ENCODE measurements at places on chromosomes 1 and 21.

DNA sequence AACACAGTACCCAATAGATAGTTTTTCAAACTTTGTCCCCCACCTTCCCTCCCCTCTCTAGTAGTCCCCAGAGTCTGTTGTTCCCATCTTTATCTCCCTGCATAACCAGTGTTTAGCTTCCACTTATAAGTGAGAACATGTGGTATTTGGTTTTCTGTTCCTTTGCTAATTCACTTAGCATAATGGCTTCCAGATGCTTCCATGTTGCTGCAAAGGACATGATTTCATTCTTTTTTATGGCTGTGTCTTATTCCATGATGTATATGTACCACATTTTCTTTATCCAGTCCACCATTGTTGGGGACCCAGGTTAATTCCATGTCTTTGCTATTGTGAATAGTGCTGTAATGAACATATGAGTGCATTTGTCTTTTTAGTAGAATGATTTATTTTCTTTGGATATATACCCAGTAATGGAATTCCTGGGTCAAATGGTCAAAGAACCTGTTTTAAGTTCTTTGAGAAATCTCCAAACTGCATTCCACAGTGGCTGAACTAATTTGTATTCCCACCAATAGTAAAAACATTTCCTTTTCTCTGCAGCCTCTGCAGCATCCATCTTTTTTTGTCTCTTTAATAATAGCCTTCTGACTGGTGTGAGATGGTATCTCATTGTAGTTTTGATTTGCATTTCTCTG is 126.0 kb downstream of the AK5 start:
- no peak for DNase-seq

- DNase-seq: no peak
Observed at GRCh38 chr1:79827446-79827845, 820.9 kb upstream of the ADGRL4 start.

DNA sequence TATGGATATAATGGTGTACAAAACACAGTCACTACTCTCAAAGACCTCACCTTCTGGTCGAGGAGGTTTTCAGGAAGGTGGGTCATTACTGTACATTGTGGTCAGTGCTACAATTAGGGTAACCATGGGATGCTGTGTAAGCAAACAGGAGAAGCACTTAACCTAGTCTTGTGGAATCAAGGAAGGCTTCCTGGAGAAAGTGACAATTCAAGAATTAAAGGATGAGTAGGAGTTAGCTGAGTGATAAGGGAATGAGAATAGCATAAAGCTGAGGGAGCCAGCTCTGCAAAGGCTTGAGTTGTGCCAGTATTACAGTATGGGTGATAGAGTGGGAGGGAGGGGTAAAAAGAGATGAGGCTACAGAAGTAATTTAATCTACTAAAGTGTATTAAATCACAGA is 17.2 kb downstream of the NEXN start:
- DNase-seq: no peak

- no peak for DNase-seq
Observed at GRCh38 chr1:157219600-157219999, 81.4 kb upstream of the ETV3 start.

- DNase-seq: peak; percentile 16
Observed at GRCh38 chr1:31412732-31413404, at the start of gene SERINC2. SERINC2 (plus strand) TSS chr1:31413213; CDS start chr1:31413266, 53 bp downstream.

GRCh38 chr21:43361493-43362296 is 65.2 kb downstream of the SIK1 start:
- peak; percentile 27 for DNase-seq

GRCh38 chr1:189654906-189655305 is 822.8 kb downstream of the BRINP3 start:
- no peak for DNase-seq

GRCh38 chr1:101964708-101965107 is 32.0 kb downstream of the OLFM3 start:
- DNase-seq: no peak
